HS-5 (cell line): ENCODE measurements at places on chromosomes 11 and 22.

DNA sequence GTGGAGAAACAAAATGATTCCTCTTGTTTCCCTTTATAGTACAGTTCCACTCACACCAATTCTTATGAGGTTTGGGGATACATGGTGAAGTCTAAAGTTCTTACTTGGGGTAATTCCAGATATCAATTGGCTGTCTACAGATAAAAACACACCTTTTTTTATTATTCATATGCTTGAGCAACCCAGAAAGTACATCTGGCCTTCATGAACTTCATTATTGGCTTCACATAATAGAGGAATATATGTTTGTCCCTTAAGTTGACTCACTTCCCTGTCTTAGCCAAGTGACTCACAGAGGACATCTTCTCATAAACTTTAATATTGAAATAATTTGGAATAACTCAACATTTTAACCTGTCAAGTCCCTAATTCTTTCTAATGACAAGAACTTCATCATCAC is 36.3 kb upstream of the SOX6 start:
- no peak for DNase-seq

GRCh38 chr11:93718057-93718563 is 23.2 kb downstream of the TAF1D start:
- no peak for DNase-seq

DNA sequence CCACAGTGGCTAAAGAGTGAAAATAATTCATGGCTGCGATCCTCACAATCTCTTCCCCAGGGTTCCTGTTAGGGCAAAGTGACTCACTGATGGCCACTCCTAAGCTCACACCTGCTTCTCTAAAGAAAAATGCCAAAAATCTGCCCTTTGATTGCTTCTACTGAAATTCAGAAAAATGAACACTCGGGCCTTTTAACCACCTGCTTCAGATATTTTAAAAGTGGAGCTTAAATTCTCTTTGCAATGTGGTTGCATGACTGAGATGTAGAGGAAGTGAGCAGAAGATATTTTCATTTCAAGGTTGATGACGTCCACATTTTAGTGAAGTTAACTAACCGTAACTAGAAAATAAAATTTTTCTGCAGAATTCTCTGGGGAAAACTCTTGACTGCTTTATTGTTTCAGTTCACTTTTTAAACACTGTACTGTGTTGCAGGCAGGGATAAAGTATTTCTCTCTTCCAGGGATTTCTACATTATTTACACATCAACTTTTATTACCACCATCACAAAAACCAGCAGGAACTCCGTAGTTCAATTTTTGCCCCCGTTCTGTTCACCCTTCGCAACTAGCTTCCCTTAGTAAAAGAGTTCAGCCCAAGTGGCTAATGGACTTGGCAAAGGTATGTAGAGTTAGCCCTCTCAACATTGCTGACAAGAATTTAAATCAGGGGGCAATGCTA is 8.5 kb downstream of the RAB30 start:
- no peak for DNase-seq

DNA sequence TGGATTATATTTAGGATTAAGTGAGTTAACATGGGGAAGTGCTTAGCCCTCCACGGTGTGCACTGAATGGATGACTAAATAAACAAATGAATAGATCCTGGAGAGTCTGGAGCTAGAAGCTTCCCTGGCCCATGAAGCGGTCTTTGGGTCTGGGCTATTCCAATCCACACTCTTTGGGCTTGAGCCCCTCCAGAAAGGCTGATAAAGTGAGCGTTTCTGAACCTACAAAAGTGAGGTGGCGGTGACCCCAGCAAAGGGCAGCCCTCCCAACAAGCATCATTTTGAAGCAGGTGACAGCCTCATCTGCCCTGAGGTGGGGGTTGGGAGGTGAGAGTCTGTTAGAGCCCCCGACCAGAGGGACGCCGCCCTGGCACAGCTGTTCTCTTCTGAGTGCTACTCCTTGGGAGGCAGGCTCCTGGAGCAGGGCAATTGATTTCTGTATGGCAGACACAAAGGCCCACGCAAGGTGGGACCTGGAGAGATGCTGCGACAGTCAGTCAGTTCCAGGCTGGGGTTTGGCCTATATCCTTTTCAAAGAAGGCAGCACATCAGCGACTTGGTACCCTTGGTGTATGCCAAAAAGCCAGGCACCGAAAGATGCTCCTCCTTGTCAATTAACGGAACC is 157.8 kb downstream of the CACNA1I start:
- no peak for DNase-seq

DNA sequence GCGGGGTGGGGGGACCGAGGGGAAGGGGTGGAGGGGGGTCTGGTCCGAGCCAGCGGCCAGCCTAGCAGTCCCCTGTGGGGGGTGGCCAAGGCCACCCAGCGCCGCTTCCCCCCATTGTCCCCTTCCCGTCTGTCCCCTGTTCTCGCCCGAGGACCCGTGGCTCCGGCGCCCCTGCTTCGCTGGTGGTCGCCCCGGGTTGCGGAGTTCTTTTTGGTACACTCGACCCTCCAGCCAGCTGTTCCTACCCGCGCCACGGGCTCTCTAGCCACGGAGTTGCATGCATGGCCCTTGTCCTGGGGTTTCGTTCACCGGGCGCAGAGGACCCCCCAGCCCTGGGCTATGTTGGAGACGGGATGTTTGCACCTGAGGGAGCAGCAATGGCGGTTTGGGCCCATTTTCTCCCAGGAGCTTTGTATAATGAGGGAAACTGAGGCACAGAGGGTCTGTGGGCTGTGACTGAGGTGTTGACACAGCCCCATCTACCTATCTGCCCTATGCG is 489 bp downstream of the RNF214 start:
- DNase-seq: no peak

DNA sequence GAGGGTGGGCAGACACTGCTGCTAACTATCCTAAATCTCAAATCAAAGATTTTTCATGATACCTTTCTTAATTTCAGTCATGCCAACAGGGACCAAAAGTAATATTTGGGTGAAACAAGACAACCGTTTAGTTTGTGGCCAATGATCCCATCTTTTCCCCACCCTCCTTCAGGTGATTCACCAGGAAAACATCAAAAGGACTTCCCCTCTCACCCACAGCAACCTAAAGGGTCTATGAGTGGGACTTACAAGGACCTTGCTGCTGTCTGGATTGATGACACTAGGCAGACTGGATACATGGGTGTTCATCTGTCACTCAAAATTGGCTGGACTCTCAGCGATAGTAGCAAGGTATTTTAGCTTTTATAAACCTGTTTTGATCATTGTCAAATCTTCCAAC is 62.0 kb upstream of the ZC3H12C start:
- DNase-seq: peak; percentile 3

GRCh38 chr22:46081831-46082210 is 68.5 kb upstream of the PPARA start:
- DNase-seq: no peak

DNA sequence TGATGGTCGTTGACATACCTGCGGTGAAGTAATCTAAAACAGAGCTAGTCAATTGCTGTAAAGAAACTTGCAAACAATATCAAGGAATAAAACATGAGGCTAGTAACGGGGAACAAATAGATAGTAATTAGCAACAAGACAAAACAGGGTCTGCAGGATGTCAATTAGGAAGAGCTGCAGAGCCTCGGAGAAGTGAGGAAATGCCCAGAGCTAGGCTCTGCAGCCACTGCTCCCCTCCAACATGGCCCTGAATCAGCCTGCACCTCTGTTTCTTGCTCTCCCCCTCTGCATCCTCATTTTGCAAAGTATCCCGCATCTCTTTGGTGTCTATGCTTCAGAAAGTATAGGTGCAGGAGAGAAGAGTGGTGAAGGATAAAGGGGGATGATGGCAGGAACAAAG is 507.4 kb upstream of the FAT3 start:
- DNase-seq: no peak

DNA sequence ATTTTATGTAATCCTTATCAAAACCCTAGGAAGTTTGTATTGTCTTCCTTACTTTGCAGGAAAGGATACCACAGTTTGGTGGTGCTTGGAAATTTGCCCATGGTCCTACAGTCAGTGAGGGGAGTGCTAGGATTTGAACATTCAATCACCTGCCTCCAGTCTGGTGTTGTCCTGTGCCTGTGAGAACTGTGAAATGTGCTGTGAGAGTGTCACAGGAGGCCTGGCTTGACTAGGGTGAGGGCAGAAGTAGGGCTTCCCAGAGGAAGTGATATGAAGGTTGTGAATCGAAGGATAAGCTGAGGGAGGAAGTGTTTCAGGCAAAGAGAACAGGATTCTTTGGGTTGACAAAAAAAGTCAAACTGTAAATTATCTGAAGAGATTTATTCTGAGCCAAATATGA is 424.4 kb downstream of the TMEM135 start:
- DNase-seq: no peak

DNA sequence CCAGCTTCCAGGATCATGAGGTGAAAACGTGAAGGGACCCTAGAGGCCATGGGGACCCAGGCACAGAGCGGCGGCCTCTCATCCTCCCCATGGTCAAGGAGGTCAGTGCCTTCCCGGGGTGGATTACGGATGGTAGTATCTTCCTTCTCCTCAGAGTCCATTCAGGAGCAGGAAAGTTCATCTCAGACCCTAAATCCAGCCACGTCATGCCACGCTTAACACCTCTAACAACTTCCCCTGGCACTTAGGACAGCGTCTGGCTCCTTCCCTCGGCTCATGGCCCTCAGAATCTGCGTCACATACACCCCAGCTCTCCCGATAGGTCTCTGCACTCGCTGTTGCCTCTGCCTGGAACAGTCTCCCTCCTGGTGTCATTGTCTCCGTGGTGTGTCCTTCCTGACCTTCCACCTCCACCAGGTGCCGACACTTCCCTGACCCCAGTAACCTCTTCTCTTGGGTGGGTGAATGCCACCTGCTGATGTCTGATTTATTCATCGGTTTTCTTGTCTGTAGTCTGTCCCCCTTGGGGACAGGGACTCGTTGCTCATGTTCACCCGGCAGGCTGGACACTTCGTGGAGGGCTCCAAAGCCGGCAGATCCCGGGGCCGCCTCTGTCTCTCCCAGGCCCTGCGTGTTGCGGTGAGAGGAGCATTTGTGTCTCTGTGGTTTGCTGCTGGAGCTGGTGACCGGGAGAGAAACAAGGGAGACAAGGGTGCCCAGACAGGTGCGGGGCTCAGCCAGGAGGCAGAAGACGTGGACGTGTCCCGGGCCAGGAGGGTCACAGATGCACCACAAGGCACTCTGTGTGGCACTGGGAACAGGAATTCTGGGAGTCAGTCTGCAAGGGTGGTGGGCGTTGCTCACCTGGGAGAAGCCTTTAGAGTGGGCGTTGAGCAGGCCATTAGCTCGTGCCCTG is 1.4 kb downstream of the MYEOV start:
- DNase-seq: no peak

DNA sequence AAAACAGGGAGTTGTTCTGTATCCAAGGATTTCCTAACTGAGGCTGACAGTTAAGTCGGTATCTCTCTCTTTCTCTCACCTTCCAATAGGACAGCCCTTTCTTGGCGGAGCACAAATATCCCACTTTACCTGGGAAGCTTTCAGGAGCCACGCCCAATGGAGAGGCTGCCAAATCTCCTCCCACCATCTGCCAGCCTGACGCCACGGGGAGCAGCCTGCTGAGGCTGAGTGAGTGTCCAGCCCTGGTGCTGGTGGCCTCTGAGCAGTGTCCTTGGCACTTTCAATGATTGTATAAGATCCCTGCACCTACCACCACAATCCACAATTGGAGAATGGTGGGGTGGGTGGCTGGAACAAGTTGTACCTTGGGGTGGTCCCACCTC is 33.7 kb downstream of the CYB5R2 start:
- no peak for DNase-seq
